ENCODE measurements at places on chromosomes 6 and 20. TPM values are rescaled to one million over a fixed set of nuclear protein-coding genes. Genes with fewer than 3 reads are reported as not detected.

The SGK1 gene
- 113 TPM for polyA plus RNA-seq

The FAM50B gene
- polyA plus RNA-seq: 13.9 TPM

- DNase-seq: peak; percentile 39
Observed at GRCh38 chr6:33312361-33313104, 1.3 kb downstream of the TAPBP start.

GRCh38 chr6:37807656-37808055, 11.9 kb upstream of the ZFAND3 start:
- DNase-seq: no peak

DNA sequence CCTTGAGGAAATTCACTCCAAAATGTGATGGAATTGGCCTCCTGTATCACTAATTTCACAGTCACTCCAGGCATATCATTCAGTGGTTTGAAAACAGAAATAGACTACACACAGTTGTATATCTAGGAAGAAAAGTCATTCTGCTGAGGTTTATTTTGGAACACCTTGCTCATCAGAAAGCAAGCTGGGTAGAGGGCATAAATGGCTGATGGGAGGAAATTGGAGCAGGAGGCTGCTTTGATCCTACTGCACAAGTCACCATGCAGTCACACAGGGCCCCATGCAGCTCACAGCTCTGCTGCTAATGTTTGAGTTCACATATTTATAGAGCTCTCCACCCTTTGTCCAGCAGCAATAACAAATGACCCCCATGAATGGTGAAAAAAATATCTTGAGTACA, 12.3 kb downstream of the NHLRC1 start:
- no peak for DNase-seq

The FAM184A gene
- polyA plus RNA-seq: 0.16 TPM

The TJAP1 gene
- polyA plus RNA-seq: 29.9 TPM

DNA sequence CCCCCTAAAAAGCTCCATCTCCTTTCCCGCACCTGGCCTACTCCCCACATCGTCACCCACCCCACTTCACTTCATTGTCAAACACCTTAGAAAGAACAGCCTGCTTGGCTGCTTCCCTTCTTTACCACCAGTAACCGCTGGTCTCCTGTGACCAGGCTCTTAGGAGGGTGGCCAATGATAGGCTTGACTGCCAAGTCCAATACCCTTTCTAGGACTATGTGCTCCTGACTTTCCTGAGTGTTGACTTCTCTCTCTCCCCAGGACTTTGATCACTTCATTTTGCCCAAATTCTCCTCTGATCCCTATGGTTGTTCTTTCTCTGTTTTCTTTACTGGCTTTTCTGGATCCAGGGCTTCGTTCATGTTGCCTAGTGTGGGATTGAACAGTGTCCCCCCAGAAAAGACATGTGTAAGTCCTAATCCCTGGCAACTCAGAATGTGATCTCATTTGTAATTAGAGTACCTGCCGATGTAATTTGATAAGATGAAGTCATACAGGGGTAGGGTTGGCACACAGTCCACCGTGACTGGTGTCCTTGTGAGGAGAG, 254.0 kb downstream of the GMDS start:
- no peak for DNase-seq

- no peak for DNase-seq
Observed at GRCh38 chr6:98827295-98828159, 6.8 kb upstream of the POU3F2 start.

DNA sequence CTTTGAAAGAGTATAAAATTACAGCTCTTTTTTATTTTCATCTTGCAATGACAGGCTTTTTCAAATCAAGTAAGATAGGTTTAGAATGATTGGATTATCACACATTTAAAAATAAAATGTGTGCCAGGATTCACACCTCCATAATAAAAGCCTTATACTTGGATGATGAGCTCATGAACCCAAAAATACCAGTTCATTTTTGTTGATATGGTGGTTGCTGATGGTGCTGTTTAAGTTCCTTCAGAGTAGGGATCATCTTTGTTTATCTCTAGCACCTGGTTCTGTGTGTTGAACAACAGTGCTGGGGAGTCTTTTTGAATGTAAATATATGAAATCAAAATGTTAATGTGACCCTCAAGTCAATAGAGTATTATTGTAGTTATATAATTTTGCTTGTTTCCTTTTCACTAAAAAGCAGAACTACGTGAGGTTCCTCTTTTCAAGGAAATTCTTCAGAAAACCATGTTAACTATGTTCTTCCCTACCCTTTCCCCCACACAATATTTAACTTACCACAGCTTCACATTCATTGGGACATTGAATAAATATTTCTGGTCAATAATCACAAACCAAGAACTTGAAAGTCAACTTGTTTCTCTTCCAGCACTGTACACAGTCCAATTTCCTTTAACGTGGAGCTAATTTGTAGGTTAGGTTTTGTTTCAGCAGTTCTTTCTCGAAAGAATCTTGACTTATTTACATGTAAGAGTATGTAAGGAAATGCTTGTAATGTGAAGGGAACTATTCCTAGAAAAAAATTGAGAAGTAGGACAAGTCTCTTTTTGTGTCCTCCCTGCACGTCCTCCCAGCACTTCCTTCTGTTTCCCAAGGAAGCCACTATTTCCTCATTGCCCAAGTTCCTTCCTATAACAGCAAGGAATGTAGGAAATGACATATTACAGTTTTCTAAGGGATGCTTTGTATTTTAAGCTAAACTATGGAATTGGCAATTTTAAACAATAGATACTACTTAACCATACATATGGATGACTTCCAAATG, 945.9 kb upstream of the CITED2 start:
- peak; percentile 24 for DNase-seq

The DSP gene
- 0.03 TPM for polyA plus RNA-seq

DNA sequence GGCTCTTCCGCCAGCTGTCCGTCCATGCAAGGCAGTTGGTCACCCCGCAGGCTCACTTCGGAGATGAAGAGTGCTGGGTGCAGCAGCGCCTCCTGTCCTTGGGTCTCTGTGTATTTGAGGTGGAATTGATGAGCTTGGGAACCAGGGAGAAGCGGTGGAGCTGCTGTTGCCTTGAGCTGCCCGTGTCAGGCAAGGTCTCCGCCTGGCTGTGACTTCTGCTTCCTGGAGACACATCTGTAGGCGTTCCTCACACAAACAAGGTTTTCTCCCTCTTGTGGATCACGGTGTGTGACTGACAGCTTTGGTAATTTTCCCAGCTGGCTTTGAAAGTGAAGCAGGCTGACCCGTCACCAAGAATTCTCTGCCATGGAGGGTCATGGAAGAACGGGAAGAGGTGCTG, 2.5 kb upstream of the SLC17A9 start:
- DNase-seq: no peak

The ENPP4 gene
- 1.5 TPM for polyA plus RNA-seq

DNA sequence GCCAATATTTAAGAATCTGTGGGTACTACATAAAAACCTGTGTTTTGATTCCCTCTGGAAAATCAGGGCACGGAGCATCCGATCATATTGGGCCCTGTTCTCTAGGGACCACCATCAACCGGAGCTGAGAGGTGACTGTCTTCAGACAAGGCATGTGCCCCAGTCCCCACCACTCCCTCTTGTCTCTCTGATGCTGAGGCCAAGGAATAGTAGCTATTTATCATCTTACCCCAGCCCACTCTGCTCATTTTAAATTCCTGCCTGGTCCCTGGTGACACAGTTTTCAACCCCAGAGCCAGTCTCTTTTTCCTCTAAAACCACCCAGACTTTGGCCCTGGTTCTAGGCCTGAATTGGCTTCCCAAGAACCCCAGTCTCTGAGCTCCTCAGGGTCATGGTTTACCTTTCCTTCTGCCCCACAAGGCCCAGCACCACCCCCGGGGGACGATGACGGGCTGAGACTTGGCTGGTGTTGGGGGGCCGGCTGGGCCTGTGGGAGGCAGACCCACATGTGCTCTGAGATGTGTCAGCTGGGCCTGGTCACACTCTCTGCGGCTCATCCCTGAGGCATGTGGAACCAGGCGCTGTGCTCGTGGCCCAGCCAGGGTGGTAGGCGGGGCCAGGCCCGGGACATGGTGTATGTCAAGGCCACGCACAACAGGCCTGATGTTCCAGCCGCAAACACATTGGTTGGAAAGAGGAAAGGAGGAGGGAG, 114.4 kb downstream of the CEBPB start:
- no peak for DNase-seq

- no peak for DNase-seq
Observed at GRCh38 chr6:118319894-118320649, 228.0 kb upstream of the PLN start.

DNA sequence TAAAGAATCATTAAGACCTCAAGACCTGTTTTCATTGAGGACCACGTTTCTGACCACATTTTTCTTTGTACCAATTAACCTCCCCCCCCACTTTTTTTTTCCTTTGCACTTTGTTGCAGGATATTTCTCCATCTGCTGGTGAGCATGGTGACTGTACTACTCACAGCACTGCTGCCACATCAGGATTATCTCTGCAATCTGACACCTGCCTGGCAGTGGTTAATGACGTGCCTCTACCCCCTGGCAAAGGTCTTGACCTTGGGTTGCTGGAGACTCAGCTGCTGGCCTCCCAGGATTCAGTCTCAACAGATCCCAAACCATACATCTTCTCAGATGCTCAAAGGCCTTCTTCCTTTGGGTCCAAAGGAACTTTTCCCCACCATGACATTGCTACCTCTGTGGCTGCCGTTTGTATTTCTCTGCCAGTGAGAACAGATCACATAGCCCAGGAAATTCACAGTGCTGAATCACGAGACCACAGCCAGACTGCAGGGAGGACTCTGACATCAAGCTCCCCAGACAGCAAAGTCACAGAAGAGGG, 46.6 kb upstream of the EDN3 start:
- no peak for DNase-seq

DNA sequence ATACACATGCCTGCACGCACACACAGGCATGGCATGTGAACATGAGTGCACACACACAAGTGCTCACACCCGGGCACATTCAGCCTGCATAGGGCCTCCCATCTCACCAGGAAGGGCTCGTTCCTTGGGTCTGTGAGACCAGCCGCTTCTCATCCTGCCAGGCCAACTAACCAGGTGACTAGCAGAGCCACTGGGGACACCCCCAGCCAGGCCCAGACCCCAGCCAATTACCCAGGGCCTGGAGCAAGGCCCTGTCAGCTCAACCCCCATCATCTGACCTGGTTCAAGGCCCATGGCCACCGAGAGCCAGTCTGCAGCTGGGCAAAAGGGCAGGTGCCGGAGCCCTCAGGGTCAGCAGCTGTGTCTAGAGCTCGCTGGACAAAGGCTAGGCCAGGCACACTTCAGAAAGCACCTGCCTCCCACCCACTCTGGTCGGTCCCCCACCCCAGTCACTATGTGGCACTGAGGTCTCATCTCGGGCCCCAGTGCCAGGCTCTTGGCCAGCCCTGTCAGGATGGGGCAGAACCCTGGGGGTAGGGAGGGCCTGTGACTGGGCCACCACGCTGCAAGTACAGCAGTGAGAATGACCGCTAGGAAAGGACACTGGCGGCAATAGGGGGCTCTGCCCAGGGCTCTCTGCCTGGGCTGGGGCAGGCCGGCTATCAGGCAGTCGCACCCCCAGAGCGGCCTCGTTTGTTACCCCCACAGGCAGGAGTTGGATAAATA, 26.8 kb upstream of the MRGBP start:
- no peak for DNase-seq

DNA sequence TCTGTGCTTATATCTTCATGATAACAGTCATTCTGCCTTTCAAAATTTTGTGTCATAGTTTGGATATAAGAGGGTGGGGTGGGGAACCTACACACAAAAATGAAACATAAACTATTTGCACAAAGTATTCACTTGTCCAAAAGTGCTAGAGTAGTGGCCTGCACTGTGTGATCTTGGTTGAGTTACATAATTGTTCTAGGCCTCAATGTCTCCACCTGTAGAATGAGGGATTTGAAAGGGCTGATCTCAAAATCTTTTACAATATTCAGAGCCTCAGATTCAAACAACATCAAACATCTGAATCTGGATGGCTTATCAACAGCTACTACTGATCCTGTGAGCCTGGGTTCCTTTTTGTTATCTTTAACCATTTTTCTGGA, 64.3 kb upstream of the TMEM30A start:
- no peak for DNase-seq

DNA sequence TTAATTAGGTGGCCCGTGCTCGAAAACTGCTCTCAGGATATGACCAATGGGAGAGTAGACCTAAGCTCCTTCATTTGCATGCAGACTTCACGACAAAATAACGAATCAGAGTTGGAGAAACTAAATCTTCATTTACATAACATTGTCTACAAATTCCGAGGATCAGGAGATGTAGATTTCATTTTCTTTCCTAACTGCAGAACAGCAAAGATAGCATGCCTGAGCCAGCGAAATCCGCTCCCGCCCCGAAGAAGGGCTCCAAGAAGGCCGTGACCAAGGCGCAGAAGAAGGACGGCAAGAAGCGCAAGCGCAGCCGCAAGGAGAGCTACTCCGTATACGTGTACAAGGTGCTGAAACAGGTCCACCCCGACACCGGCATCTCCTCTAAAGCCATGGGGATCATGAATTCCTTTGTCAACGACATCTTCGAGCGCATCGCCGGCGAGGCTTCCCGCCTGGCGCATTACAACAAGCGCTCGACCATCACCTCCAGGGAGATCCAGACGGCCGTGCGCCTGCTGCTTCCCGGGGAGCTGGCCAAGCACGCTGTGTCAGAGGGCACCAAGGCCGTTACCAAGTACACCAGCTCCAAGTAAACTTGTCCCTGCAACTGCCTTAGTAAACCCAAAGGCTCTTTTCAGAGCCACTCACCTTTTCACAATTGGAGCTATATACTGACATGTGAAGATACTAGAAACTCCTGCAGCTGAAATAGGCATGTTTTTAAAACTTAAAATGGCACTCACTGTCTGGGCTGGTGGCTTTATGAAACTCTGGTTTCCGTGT, 96.5 kb downstream of the HFE start:
- DNase-seq: peak; percentile 93

DNA sequence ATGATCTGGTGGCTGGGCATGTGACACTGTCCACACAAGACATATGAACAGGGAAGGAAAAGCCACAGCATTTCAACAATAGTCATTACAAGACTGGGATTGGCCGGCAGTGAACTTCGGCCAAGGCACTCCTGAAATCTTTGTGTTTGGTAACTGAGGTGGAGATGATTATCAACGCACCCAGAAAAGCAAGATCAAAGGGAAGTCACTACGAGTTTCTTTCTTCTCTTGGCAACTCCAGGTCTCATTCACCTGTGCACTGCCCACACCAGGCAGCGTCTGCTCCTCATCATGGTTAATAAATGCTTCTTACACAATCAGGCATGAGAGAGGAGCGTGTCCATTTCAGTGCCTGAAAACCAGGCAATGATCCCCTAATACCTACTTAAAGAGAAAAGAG, 20.5 kb upstream of the FOXC1 start:
- DNase-seq: no peak

DNA sequence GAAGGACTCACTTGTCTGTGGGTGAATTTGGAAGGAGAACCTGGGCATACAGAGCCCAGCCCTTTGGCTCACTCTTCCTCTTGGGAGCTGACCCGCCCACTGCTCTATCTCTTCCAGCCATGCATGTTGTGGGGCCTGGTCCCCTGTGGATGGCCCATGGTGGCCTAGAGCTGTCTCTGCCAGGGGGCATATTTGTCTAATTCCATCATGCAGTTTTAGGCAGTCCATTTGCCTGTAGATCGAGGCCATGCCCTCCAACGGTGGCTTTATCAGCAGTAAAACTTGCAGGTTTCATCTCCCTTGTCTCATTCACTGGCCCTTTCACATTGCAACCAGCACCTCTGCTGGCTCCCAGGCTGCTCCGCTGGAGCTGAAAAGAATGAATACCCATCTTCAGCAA, 12.9 kb upstream of the EZR start:
- no peak for DNase-seq

GRCh38 chr6:95087394-95088097, 489.8 kb upstream of the MANEA start:
- no peak for DNase-seq

The HCK gene
- polyA plus RNA-seq: not detected

- DNase-seq: no peak
Observed at GRCh38 chr6:151448623-151449022, 3.3 kb downstream of the RMND1 start.

GRCh38 chr6:24858177-24858653, 59.5 kb upstream of the ARMH2 start:
- DNase-seq: peak; percentile 10
